ENCODE measurements at places on chromosomes 6 and 20. TPM values are rescaled to one million over a fixed set of nuclear protein-coding genes. Genes with fewer than 3 reads are reported as not detected.

Gene TGIF2
- 17.1 TPM for total RNA-seq

Gene HLA-DOA
- 0.39 TPM for total RNA-seq

Gene DCDC2
- total RNA-seq, result 0.17 TPM

- DNase-seq, result no peak
These were observed 20.8 kb downstream of the UCKL1 start for GRCh38 chr20:63935447-63935846.

DNA sequence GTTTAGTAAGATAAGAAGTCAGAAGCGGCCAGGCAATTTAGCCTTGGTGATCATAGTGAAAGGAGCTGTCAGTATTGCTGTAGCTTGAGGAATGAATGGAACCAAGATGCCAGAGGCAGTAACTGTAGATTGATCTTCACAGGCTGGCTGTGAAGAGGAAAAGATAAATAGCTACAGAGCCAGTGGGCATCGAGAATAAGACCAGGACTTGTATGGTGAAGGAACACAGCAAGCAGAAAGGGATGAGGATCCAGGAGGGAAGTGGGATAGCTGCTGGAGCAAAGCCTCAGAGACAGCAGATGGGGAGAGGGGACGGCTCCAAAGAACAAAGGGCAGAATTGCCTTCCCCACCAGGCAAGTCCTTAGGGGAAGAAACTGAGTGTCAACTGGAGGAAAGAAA lies 294.4 kb upstream of the PLN start:
- DNase-seq, result no peak

DNA sequence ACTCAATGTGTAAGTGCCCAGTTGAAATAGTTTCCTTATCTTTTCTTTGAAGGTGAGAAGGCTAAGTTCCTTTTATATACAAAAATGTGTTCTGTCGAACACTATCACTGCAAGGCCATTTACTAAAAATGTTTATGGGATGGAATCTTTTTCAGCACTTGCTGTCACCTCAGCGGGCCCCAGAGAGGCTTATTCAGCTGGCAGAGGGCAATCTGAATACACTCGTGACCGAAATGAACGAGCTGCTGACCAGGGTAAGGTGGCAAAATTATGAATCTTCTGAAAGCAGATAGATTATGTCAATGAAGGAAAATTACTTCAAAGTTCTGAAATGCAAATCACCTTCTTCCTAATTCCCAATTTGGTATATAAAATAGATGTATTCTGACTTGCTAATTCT lies 340.2 kb downstream of the ARHGAP18 start:
- no peak for DNase-seq
